ENCODE measurements at places on chromosomes 12 and 14. TPM values are rescaled to one million over a fixed set of nuclear protein-coding genes. Genes with fewer than 3 reads are reported as not detected.

The RFX4 gene
- not detected for total RNA-seq

DNA sequence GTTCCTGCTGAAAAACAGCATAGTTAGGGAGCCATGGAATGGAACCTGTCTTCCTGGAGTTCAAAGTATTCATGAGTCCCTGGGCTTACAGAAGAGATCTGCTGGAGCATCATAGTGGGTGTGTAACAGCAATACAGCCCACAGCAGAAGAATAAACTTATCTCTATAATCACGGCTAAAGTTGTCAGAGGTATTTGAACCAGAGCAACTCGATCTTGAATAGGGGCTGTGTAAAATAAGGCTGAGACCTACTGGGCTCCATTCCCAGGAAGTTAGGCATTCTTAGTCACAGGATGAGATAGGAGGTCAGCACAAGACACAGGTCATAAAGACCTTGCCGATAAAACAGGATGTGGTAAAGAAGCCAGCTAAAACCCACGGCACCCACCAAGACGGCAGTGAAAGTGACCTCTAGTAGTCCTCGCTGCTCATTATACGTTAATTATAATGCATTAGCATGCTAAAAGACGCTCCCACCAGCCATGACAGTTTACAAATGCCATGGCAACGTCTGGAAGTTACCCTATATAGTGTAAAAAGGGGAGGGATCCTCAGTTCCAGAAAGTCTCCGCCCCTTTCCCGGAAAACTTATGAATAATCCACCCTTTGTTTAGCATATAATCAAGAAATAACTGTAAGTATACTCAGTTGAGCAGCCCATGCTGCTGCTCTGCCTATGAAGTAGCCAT is 223.4 kb downstream of the PCNX1 start:
- H3K27me3 ChIP-seq, result no peaks in the 10 kb centered on the region
- H3K4me1 ChIP-seq, result peaks cover 11% of the 10 kb centered on the region
- no peak overlapping the region for H3K4me3 ChIP-seq
- DNase-seq, result no peak

- peaks cover 32% of the 10 kb centered on the region for H3K36me3 ChIP-seq
- no peaks in the 10 kb centered on the region for H3K27me3 ChIP-seq
- DNase-seq, result no peak
These were observed 19.1 kb downstream of the AKT1 start for GRCh38 chr14:104776481-104776880.

The TAS2R9 gene
- total RNA-seq, result not detected

- H3K27ac ChIP-seq, result peak overlapping the region; percentile 95
- no peaks in the 10 kb centered on the region for H3K27me3 ChIP-seq
- H3K4me1 ChIP-seq, result peaks cover 78% of the 10 kb centered on the region
- peak; percentile 88 for DNase-seq
- peak overlapping the region; percentile 90 for H3K4me3 ChIP-seq
These were observed 25.4 kb downstream of the BCL11B start for GRCh38 chr14:99246536-99247097.

DNA sequence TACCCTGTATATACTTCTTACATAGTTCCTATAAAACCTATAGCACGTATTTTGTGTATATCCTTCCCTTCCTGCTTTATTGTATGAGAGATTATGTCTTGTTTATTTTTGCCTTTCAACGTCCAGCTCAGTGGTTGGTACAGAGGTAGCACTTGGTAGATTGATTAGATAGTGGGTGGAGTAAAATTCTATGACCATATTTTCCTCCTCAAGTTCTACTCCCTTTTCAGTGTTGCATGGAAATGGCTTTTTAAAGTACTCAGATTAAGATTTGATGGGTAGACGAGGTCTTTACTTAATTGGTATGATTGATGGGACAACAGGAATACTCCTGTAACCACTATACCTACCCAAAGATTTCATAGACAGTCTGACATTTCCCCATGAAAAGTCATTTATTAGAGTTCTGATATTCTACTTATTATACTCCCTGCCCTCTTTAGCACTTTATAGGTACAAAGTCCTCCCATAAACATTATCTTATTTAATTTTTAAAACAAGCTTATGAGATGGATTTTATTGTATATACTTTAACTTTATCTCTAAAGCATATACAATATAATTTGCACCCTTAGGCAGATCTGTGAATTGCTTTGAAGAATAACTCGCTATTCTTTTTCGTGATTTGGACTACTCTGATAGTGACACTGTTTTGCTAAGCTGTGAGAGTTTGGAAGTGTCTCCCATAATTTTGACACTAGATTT is 348.0 kb downstream of the RAD51B start:
- no peaks in the 10 kb centered on the region for H3K4me1 ChIP-seq
- H3K27me3 ChIP-seq, result no peaks in the 10 kb centered on the region
- H3K27ac ChIP-seq, result no peak overlapping the region
- H3K36me3 ChIP-seq, result no peaks in the 10 kb centered on the region
- H3K4me3 ChIP-seq, result no peak overlapping the region

DNA sequence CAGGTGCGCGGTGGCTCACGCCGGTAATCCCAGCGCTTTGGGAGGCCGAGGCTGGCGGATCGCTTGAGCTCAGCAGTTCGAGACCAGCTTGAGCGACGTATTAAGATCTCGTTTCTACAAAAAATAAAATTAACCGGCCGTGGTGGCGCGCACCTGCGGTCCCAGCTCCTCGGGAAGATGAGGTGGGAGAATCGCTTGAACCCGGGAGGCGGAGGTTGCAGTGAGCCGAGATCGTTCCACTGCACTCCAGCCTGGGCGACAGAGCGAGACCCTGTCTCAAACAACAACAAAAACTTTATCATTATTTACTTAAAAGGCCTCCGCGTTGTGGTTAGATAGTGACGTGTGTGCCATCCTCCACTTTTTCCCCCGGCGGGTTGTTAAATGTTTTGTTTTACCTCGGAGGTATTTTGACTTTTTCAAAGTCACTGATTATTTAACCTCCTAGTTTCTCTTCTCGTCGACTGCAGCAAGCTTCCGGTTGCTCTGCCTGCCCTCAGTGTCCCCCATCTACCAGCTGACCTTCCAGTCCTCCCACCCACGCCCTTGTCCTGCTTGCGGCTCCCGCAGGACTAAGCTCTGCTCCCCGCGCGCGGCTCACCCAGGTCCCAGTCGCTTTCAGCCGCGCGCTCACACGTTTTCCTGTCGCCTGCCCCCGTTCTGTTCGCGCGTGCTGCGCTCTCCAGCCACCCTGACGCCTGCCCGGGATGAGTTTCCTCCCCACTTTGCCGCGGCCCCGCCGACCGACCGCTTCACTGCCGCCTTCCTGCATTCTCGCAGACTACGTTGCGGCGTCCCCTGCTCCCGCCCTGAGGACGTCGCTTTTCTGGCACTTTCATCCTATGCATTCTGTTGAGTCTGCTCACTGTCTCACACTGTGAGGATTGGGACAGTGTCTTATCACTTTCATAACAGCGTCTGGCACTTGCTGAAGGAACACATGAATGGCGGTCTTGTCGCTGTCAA is 1.2 kb upstream of the SCAF11 start:
- H3K4me1 ChIP-seq, result peaks cover 33% of the 10 kb centered on the region
- peak overlapping the region; percentile 96 for H3K4me3 ChIP-seq
- peak overlapping the region; percentile 99 for H3K27ac ChIP-seq
- peak; percentile 92 for DNase-seq
- H3K36me3 ChIP-seq, result peaks cover 22% of the 10 kb centered on the region

The PRICKLE1 gene
- 0.28 TPM for total RNA-seq
